Urinary bladder (tissue), 4 donors: ENCODE measurements at places on chromosomes 4 and X. TPM values are rescaled to one million over a fixed set of nuclear protein-coding genes. Genes with fewer than 3 reads are reported as not detected.

GRCh38 chr4:175635546-175635945 lies 176.5 kb downstream of the GPM6A start:
- no peak for DNase-seq

GRCh38 chr4:32890398-32890797 lies 2170.2 kb downstream of the PCDH7 start:
- DNase-seq = no peak

DNA sequence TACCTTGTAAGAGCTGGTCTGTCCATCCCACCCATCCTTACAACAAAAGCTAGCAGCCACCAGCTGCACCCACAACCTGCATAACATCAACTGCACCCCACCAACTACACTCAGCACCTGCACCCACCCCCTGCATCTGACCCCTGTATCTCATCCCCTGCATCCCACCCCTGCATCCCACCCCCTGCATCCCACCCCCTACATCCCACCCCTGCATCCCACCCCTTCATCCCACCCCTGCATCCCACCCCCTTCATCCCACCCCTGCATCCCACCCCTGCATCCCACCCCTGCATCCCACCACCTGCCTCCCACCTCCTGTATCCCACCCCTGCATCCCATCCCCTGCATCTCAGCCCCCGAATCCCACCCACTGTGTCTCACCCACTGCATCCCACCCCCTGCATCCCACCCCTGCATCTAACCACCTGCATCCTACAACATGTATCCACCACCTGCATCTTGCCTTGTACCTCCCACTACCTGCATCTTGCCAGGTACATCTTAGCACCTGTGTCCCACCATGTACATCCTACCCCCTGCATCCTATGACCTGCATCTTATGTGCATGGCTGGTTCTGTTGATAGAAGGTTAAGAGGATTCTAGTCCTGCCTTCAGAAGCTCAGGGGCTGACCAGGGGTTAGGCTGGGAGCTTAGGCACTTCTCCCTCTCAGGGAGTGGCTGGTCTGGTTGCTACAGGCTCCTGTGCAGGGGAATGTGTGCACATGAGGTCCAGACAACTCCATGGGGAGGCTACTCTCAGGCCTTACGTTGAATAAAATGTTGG lies 9.4 kb downstream of the TMEM271 start:
- DNase-seq = no peak

DNA sequence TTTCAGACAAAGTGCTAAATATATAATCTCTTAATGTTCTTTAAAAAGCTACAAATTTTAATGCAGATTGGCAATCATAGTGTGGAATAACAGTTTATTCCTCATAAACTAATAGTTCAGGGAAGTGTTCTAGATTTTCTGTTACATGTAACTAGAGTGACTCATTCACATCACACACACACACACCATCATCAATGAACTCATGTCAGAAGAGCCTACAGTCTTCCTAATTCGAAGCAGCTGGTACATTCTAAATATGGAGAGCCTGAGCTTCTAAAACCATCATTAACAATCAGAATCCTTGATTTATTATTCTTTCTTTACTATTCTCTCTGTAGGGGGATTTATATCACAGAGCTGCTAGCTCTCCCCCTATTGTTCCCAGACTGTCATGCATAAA lies 49.6 kb downstream of the DKK2 start:
- no peak for DNase-seq

GRCh38 chr4:180557348-180557747 lies 1685.9 kb upstream of the TENM3 start:
- no peak for DNase-seq

DNA sequence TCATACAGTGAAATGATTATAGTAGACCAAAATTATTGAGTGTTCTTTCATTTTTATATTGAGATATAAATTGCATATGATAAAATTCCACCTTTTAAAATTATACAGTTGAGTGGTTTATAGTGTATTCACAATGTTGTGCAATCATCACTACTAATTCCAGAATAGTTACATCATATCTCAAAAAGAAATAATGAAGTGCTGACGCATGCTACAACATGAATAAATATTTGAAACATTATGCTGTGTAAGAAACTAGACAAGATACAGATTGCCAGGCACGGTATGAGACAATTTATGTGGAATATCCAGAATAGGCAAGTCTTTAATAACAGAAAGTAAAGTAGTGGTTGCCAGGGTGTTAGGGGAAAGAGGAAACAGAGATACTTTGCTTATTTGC lies 871.7 kb downstream of the FAM133A start:
- DNase-seq = no peak

- no peak for DNase-seq
These were observed 264.2 kb downstream of the CAMK2D start for GRCh38 chr4:113497154-113497884.

DNA sequence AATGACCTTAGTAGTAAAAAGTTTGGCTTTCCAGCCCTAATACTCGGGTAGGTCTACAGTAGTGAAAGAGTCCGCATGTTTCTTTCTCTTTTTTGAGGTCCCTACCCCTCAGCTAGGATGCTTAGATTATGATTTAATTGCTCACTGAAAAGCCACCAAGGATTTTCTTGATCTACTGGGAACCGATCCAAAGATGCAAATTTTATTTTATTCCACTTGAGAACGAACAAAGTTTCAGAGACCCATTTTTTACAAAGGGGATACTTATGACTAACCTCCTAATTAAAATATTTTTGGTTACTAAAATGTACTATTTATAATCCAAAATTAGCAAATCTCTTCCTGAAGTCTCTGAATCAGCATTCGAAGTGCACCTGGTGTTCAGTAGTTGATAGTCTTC lies 14.3 kb upstream of the PDHA2 start:
- no peak for DNase-seq

DNA sequence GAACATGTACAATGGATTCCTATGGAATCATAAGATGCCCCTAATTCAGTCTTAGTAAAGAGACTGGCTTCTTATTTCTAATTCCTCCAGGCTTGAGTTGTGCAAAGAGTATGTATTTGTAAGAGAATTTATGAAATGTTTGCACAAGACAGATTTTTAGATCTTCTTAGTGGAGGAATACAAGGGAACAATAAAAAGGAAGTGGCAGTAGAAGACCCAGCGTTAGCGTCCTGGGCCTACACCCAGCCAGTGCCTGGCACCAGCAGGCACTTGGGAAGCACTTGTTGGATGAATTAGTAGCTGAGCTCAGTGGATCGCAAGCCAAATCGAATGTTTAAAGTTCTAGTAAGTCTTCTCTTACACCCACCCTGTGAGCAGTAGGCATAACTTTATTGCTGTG lies 157.4 kb downstream of the PTTG2 start:
- no peak for DNase-seq

GRCh38 chr4:124745985-124746801 lies 33.7 kb upstream of the ANKRD50 start:
- DNase-seq = no peak

DNA sequence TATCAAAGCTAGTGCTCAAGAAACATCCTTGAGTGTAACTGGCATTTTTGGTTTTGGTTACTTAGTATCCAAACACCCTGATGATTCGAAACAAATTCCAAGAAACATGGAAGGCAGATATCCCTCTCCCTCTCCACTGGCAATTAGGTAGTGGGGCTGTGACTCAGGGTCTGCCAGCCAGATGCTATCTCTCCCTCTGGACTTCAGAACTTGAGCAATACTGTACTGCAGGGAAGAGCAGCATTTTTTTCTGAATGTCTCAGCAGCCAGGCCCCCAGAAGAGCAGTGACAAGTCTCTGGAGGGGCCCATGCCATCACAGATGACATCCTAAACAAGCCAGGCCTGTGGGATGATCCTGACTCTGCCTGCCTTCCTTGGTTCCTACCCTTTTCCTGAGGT lies 37.3 kb upstream of the BCORL1 start:
- DNase-seq = no peak

DNA sequence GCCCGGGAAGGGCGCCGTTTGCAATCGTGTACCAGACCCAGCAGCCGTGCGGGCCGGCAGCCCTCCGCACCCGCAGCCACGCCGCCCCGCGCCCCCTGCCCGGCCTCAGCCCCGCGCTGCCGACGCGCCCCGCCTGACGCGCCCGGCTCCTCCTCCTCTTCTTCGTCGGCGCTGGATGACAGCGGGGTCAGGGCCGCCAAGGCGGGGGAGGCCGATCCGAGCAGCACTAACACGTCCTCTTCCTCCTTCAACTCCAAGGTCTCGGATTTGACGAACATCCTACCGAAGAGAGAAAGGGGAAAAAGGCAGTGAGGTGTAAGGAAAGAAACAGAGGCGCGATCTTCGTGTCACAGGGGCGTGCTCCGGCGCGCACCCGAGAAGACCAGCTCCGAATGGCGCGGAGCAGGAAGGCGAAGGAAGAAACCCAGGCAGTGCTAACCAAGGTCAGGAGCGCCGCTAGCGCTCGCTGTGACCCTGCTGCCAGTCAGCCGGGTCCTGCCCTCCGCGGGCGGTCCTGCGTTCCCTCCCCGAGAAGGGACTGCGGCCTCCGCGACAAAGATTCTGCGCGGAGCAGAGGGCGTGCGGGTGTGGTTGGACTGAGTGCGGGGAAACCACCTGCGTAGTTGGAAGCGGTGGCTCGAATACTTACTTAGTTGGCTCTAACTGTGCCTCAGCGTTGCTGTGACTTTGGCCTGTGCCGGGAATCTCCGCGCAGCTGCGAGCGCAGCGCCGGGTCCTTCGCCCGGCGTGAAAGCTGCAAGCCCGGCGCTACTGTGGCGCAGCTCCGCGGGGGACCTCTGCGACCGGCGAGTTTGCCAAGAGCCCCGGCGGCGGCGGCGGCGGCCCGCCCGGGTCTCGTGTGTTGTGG lies 548 bp downstream of the NEUROG2 start:
- DNase-seq = no peak

DNA sequence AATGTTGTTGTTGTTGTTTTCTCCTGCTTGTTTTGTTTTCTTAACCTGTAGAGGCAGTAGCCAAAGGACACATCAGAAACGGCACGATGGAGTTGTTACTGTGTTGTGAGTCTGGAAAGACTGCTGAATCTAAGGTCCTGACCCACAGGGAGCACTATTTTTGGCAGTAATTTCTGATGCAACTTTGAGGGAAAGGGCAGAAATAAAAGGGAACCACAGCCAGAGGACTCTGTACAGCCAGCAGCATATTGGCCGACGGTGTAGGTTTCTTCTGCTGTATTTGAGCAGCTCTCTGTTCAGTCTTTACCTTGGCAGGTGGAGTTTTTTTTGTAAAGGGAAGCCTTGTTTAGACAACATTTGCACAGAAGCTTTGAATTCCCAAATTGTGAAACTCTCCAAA lies 203.0 kb upstream of the GPR101 start:
- no peak for DNase-seq

DNA sequence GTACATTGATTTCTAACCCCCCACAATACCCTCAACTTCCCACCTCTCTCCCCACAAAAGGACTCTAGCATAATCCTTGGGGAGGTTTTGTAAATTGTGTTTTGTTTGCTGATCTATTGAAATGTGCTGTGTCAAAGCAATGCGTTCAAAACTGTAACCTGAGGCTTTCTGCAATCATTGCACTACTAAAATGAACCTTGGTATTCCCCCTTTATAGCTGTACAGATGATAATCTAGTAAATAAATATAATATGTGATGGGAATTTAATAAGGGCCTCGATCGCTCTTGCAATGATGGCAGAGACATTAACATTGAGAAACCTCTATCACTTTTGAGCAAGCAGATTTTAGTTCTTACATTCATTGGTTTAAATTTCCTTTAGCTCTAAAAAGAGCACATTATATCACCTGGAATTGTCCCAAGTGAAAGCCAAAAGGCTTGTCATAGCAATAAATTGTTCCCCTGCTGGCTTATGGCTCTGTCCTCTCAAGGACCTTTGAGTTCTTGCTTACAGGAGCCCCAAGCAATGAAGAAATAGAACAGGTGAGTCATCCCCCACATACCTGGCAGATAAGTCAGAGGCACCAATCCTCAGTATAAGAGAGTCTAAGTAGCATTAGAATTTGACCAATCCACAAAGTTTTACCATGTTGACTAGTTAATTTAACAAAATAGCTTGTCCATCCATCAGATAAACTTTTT lies 18.4 kb upstream of the ACE2 start:
- no peak for DNase-seq

- no peak for DNase-seq
These were observed 177.2 kb downstream of the GABRG1 start for GRCh38 chr4:45946699-45947098.

The NLGN4X gene
- 15.7 TPM for total RNA-seq

The STARD8 gene
- total RNA-seq = 6.5 TPM

The TMEM271 gene
- total RNA-seq = 0.21 TPM

The FRMD7 gene
- 0.48 TPM for total RNA-seq

The SLITRK4 gene
- total RNA-seq = 11.2 TPM

The SAGE1 gene
- not detected for total RNA-seq

The GLUD2 gene
- 3.3 TPM for total RNA-seq

The TEX13B gene
- not detected for total RNA-seq

The SOD3 gene
- total RNA-seq = 27.1 TPM

The IRS4 gene
- total RNA-seq = 0.26 TPM
